K562 (cell line): ENCODE measurements at places on chromosomes 11 and 22.

GRCh38 chr11:116231543-116231942 lies 541.2 kb downstream of the BUD13 start:
- DNase-seq: no peak

GRCh38 chr11:134158023-134158422 lies 65.7 kb downstream of the NCAPD3 start:
- no peak for DNase-seq

- no peak for DNase-seq
Observed at GRCh38 chr11:112537846-112538330, 277.2 kb upstream of the PLET1 start.

DNA sequence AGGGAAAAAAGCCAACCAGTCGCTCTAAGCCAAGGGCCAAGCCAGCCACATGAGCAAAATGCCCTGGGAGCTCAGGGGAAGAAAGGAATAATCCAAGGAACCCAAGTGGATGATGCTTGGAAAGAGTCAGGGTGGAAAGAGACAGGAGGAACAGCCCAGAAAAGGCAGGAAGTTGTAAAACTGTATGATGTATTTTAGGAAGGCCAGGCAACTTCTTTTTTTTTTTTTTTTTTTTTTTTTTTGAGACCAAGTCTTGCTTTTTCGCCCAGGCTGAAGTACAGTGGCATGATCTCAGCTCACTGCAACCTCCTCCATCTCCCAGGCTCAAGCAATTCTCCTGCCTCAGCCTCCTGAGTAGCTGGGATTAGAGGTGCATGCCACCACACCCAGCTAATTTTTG lies 1.6 kb downstream of the LGALS12 start:
- no peak for DNase-seq

DNA sequence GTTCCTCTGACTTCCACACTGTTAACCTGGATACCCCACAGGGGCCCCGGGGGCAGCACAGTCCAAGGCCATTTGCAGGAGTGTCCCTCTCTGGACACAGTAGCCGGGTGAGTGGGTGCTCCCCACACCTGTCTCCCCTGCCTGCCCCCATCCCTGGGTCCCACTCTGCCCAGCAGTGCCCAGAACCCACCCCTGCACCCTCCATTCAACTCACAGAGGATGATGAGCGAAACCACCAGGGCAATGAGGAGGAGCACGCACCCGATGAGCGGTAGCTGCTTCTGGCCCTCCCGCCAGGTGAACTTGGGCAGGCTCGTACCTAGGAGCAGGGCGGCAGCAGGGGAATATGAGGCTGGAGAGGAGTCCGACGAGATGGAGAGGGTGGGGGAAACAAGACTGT lies 12.2 kb downstream of the TMPRSS13 start:
- no peak for DNase-seq

DNA sequence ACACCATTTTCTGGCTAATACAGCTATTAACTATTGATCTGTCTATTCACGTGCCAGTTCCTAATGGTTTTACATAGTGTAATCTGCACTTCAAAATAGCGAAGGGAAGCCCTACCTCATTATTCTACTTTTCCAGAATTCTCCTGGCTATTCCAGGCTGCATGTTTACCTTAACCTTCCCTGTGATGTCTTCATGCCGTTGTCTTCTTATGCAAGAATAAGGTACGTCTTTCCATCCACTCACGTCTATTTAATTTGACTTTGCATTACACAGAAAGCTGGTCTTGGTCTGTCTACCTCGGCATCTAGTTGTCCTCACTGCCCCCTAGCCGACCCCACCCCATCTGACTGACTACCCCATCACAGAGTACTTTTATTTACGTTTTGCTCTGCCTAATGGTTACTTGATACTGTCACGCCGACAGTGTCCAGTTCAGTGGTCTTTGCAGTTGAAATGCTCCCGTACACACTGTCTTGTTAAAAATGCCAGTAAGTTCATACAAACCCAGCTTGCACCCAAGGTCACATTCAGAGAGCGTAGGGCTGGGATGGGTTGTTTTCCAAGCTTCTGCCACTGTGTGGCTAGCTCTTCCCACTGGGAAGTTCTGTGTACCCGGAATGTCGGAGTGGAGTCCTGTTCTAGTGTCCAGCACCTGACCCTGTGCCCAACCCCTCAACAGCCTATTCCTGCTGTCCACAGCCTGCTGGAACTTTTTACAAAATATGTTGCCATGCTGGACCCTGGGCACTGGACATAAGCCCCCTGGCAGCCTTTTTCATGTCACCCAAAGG lies 15.0 kb downstream of the NEAT1 start:
- DNase-seq: no peak

GRCh38 chr11:78560153-78560552 lies 14.5 kb downstream of the NARS2 start:
- no peak for DNase-seq

DNA sequence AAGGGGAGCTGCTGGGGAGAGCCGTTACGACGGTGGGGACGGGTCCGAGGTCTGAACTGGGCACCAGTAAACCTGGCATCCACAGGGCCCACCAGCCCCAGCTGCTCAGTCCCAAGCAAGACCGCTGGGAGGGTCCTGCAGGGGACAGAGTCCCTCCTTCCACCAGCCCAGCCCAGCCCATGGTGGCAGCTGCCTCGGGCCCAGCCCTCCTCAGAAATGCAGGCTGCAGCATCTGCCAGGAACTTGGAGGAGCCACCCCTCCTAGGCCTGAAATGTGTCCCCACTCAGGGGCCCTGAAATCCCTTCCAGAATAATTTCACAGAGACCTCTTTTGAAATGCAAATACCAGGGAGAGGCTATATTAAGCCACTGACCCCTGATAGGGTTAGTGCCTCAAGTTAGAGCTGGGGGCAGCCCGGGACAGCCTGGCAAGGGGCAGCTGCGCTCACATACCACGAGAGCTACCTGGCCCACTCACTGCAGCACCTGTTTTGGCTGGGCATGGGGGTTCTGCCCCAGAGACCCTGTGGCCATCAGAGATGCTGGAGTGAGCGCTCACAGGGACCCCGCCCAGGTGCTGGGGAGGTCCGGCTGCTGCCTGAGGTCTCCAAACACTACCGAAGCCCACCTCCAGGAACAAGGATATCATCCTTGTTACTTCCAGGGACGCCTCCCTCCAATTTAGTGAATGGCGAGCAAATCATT lies 53.1 kb downstream of the CELSR1 start:
- DNase-seq: no peak

DNA sequence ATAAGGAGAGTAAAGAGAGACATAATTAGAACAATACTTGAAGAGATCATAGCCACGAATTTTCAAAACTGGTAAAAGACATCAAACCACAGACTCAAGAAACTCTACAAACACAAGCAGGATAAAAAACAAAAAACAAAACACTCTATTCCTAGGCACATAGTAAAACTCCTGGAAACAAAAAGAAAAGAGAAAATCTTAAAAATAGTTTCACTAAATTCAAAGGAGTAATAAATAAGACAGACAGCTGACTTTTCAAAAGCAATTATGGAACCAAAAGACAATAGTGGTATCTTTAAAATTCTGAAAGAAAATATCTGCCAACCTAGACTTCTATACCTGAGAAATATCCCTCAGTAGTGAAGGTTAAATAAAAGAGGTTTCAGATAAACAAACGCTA lies 9.2 kb upstream of the NARS2 start:
- DNase-seq: no peak

- DNase-seq: no peak
Observed at GRCh38 chr11:27459191-27459590, 13.4 kb downstream of the LGR4 start.

GRCh38 chr11:128151780-128152179 lies 435.6 kb downstream of the ETS1 start:
- DNase-seq: no peak

DNA sequence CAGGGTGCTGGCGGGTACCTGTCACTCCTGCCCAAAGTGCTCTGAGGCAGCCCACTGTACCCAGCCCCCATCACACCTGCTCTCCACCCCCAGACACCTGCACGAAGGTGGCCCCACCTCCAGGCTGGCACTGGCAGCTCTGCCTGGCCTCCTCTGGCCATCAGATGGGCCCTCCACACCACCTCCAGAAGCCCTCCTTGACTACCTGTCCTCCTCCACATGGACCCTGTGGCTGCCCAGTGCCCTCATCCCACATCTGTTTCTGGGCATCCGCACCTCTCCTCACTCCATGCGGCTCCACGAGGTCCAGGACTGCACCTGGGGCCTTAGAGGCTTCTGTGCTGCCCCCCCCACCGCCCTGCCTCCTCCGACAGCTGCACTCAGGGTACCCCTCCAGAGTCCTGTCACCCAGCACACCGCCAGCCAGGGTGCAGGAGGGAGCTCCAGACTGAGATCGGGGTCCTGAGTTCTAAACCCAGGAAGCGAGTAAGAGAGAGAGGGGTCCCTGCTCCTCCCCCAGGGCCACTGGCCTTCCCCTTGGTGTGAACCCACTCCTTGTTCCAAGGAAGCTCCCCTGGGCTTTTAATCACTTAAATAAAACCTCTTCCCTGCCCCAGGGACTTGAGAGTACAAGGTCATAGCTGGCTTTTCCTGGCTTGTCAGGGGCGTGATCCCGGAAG lies 1.7 kb downstream of the CTSD start:
- DNase-seq: no peak

DNA sequence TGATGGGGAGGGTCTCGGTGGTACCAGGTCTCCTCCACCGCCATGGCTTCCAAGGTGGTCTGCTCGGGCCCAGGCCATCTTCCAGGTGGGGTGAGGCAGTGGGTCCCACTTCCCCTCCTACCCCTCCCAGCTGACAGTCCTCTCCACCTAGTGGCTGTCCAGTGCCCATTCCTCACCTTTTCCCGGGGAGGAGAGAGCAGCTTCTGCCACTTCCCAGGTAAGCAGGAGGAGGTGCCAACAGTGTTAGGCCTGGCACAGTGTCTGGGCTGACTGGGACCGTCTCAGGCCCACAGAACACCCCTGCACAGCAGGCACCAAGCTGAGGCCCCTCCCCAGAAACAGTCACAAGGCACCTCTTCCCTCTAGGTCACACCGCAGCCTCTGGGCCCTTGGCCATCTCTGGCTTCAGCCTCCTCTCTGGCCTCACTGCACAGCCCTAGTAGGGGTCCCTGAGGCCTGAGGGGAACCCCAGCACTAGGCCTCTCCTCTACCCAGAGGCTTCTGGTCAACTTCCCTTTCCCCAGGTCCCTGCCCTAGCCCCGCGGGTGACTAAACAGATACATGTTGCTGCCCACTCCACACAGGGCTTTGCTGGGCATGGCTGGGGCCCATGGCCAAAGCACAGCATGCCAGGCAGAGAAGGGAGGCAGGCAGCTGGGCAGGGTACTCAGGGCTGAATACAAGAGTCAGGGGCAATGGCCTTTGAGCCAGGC lies 2.3 kb upstream of the ANKRD13D start:
- DNase-seq: no peak

DNA sequence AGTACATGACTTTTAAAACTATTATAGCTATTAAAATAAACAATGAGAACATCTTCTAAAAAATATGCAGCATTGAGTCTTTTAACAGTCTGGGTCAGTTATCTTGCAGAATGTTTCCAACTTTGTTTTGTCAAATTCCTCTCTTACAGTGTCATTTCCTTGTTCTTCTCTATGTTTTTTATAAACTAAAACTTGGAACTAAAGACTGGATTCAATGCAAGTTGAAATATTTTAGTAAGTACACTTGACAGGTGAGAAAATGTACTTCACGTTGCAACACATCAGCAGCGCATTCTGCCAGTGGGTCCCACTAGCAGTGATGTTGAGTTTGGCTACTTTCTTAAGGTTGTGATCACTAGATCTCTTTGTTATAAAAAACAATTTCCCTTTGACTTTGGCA lies 1407.6 kb upstream of the RAG2 start:
- no peak for DNase-seq
